Activated CD8-positive, alpha-beta memory T cell treated with anti-CD3 and anti-CD28 coated beads for 36 hours (primary cell): ENCODE measurements at places on chromosomes 7 and 10. TPM values are rescaled to one million over a fixed set of nuclear protein-coding genes. Genes with fewer than 3 reads are reported as not detected.

The ELAPOR2 gene
- total RNA-seq = 2.7 TPM

The NYAP1 gene
- 0.15 TPM for total RNA-seq

The OR2A7 gene
- total RNA-seq = 1.0 TPM

The GOLGA7B gene
- total RNA-seq = 0.40 TPM

The NAMPT gene
- total RNA-seq = 991 TPM

The HHEX gene
- total RNA-seq = 0.19 TPM

The C7orf57 gene
- total RNA-seq = 2.0 TPM

The GDF10 gene
- 0.89 TPM for total RNA-seq

The TRPV5 gene
- total RNA-seq = not detected

The HTR5A gene
- total RNA-seq = not detected

The TUBAL3 gene
- total RNA-seq = not detected

The AKR1C4 gene
- total RNA-seq = not detected

The ASZ1 gene
- total RNA-seq = not detected

The ELFN1 gene
- total RNA-seq = 0.17 TPM
